Hypothalamus (tissue), 51 donors: ENCODE measurements at places on chromosomes 7 and 10.

DNA sequence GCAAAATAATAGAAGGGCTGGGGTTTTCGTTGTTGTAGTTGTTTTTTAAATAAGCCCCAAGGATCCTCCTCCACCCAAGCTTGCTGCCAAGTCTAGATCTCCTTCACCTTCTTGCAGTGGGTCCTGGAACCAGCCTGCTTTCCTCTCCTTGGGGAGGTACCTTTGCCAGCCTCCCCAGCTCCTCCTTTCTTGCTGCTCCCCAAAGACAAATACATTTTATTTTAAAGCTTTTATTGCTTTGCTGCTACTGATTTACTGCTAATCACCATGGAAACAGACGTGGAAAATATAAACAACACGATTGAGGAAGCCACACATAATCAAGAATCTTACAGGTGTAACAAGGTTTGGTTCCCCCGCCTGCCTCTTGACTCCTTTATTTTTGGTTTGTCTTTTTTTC lies 17.4 kb upstream of the SLF2 start:
- no peak for DNase-seq

DNA sequence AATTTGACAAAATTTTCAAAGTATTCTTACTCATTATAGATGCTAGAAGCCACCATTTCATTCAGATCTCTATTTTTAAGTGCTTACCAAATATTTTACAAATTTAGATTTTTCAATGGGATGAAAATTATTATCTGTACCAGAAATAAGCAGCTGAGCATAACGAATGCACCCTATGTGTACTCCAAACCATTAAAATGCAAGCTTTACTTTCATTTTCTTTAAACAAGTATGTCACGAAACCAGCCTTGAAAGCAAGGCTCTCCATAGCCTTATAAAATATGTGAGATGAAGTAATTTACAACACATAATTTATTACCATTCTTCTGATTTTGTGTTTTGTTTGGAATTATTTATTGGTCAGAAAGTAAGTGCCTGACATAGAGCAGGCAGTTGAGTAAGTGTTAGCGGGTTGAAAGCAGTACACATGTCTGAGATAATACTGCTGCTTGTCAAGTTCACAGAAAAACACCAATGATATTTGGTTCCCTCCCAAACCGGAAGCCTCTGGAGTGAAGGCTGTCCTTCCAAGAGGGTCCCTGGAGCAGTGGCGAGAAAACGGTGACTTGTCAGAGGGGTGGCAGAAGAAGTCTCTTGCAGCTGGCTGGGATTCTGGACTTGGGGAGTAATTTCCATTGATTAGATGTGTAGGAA lies 322.7 kb upstream of the PFKP start:
- DNase-seq, result no peak

GRCh38 chr7:117810642-117811512 lies 62.4 kb downstream of the CTTNBP2 start:
- no peak for DNase-seq

DNA sequence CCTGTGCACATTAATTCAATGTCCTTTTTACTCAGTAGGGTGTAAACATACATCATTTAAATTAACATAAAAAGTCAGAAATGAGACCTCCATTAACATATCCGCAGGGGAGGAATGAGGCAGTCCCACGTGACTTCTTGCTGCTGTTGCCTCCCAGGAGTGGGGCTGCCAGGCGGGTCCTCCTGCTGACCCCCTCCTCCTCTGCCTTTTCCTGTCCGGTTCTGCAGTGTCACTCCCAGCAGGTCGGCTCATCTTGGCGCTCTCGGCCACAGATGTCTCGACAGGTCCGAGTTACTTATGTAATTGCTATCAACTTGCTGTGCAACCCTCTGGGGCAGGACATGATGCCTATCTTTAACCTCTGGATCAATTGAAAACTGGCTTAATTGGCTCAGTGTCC lies 329.6 kb downstream of the GALNT17 start:
- DNase-seq, result no peak

- no peak for DNase-seq
Observed at GRCh38 chr10:116683166-116683565, 59.2 kb downstream of the HSPA12A start.

- DNase-seq, result no peak
Observed at GRCh38 chr7:107660381-107661080, at the start of gene SLC26A4. SLC26A4 (plus strand) TSS chr7:107660828; CDS start chr7:107661642, 814 bp downstream.

DNA sequence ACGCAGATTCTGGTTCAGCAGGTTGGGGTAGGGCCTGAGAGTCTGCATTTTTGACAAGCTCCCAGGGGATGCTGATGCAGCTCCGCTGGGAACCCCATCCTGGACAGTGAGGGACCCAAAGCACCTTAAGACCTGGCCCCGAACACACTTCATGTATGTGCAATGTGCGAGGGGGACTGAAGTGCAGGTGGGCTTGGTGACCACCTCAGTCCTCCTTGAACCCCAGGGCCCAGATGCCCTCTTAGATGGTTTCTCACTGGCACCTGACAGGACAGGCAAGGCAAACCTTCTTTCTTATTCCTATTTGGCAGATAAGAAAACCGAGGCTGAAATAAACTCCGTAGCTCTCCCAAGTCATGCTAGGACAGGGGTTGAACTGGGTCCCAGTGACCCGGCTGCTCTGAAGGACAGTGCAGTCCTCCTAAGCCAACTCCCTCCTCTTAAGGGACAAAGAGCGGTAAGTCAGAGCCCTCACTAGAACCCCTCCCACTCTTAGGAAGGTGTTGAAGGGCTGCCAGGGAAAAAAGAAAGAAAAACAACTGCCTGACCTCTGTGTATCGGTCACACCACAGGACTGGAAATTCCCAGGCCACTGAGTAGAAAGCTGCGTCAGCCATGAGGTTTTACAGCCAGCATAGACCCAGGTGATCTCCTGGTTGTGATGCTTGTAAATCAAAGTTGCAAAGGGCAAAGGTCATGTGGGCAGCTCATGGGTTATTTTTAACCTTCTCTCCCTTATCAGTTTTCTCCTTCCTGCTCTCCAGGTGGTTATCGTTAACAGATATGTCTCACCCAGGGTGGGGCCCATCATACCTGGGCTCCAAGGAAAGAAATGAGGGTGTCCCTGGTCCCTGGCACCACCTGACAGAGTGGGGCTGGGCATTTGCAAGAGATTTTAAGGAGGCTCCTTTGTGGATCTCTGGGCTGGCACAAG lies 90.9 kb upstream of the SMNDC1 start:
- DNase-seq, result no peak

GRCh38 chr10:124338276-124338925 lies 80.3 kb downstream of the OAT start:
- no peak for DNase-seq

GRCh38 chr7:24200407-24200966 lies 83.5 kb upstream of the NPY start:
- DNase-seq, result no peak
